Stimulated activated CD8-positive, alpha-beta memory T cell treated with anti-CD3 and anti-CD28 coated beads, Interleukin-12 subunit alpha, Interleukin-12 subunit beta, amount 100 ng/mL, for 4 hours (primary cell): ENCODE measurements at places on chromosomes 2 and 18.

DNA sequence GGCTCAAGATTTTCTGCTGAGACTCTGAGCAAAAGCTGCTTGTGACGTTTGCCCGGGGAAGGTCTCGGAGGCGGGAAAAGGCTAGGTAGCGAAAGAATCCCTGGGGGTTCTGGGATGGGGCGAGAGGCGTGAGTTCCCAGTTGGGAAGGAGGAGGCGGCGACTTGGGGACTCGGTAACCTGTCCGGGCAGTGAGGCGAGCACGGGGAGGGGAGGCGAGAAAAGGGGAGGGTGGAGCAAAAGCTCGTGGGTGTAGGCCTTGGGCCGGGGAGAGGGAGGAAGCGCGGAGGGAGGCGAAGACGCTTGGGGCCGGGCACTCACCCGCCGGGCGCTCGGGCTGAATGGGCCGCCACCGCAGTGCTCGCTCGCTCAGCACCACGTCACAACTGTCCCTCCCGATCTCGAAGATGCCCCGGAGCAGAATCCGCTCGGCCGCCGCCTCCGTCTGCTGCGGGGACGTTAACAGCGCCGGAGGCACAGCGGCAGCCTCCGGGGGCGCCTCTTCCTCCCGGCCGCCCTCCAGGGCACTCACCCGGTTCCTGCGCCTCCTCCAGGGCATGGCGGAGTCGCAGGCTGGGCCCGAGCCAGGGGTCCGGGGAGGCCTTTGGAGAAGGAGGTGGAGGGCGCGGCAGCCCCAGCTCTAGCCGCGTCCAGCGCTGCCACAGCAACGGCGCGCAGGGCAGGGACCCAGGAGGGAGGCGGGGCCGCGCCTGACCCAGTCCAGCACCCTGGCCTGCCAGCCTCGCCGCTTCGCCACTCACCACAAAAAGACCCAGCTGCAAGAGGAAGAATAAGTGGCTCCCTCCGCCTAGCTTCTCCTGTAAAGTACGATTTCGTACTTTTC, at the start of gene CERKL:
Gene CERKL, minus strand, starts transcription at position 656 of the 842 bp plus-strand sequence. Its CDS starts 99 bp downstream, at position 557.
- no peak for DNase-seq

GRCh38 chr2:162172802-162173370, 20.8 kb upstream of the GCG start:
- no peak for DNase-seq

DNA sequence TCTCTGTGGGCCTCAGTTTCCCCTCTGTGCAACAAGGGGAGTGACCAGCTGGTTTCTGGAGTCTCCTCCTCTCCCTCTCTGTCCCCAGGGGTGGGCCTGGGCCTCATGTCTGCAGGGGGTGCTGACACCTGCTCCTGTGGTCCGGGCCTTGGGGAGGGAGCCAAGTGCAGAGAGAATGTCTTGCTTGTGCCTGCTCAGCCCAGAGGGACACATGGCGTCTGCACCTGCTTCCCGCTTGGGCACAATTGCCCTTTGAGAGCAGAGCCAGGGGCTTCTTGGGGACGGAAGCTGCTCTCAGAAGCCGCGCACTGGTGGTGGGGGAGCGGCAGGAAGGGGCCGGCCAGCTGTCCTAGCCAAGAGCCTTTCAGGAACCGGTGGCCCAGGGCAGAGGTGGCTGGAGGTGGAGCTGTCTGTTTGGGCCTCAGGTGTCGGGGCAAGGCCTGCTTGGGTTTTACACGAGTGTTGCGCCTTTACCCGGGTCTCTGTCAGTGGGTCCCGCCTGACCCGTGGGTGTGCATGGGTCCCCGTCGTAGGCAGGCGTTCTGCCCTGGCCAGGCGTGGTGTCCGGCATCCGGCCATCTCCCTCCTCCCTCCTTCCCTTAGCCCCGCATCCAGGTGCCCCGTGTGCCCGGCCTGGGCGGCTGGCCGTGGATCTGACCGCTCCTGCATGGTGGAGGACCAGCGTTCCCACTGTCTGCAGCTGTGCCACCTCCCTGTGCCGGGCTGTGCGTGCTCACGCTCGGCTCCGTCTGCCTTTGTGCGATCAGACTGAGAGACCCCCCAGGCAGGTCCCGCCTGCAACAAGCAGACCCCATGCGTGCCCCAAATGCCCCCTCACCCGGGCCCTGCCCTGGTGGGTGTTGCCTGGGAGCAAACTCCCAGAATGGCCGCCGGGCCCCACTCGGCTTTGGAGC, 4.0 kb downstream of the NEU4 start:
- DNase-seq = no peak

DNA sequence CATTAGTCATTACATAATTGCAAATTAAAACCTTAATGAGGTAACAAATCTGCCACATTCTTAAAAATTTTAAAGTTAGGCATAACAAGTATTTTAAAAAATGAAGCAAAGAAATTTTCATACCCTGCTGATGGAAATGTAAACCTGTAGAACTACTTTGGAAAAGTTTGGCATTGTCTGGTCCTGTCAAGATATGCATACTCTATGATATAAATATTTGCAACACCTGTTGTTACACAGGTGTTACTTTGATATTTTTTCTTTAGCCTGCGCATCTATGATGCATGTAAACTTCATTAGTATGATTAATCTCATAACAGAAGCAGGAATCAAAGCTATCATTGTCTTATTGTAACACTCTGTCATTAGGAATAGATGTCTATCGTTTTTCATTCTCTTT, 634.3 kb downstream of the TRIB2 start:
- DNase-seq = no peak

GRCh38 chr2:187581125-187581896, 27.1 kb upstream of the TFPI start:
- DNase-seq = no peak

- DNase-seq = no peak
These were observed 24.5 kb upstream of the PELI1 start for GRCh38 chr2:64168756-64169155.

DNA sequence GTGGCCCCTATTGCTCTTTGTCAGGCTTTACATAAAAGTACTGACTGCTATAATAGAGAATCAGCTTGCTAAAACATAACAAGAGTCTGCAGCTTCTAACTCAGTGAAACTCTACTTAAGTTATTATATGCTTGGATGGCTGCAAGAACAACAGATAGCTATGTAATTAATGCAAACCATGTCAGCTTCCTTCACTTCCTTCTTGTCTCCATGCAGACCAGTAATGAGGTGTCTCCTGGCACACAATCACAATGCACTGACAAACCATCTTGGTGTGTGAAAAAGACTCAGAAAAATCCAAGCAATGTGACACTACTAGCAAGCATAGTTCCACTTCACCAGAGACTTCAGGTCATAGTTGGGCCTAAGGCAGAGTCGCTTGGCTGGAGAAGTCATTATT, 2068.9 kb upstream of the PIK3C3 start:
- no peak for DNase-seq

DNA sequence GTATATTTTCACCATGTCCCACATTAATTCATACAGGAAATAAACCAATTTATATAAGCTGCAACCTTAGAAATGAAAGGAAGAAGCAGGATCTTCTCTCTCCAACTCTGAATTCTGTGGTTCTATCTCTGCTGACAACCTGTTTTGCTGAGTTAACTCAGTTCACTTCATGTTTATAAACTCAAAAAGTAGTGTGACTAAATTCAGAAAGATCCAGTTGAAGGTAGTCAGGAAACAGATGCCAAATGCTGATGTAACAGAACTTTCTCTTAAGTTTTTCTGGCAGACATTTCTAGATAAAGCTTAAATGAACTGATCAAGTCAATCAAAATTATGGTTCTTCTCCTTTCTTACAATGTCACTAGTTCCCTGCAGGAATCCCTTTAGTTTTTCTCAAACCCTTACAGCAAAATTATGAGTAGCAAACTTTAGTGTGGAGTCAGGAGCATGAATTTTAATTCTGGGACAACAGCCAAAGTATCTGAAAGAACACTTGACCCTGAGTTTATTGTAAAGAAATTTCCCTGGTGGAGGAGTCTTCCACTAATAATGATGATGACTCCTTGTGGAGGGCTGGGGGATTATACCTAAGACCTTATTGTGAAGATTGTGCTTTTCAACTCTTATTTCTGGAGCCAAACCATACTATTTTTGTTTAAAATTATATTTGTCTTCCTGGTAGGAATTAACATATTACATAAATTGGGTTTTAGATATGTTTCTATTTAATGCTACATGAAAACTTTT, 216.9 kb downstream of the MYO3B start:
- DNase-seq = no peak
